ENCODE measurements at places on chromosomes 1 and 21. TPM values are rescaled to one million over a fixed set of nuclear protein-coding genes. Genes with fewer than 3 reads are reported as not detected.

Gene POLR3GL
- 15.2 TPM for polyA plus RNA-seq

Gene DCST1
- polyA plus RNA-seq = not detected

Gene MAP1LC3C
- polyA plus RNA-seq = 5.7 TPM

Gene KPRP
- polyA plus RNA-seq = not detected

Gene METTL18
- 3.9 TPM for polyA plus RNA-seq

Gene SMYD2
- 23.1 TPM for polyA plus RNA-seq

Gene KCNJ10
- not detected for polyA plus RNA-seq

Gene CLDN17
- not detected for polyA plus RNA-seq

Gene TDRD5
- 0.31 TPM for polyA plus RNA-seq

Gene SLAMF6
- polyA plus RNA-seq = 0.73 TPM

Gene OR2T29
- not detected for polyA plus RNA-seq

Gene CHIT1
- polyA plus RNA-seq = 0.12 TPM

Gene SH3BGR
- polyA plus RNA-seq = 3.5 TPM

Gene CNTN2
- 0.10 TPM for polyA plus RNA-seq

Gene LYPLAL1
- 10.1 TPM for polyA plus RNA-seq

Gene B3GALT2
- polyA plus RNA-seq = 0.13 TPM

Gene AIM2
- 0.90 TPM for polyA plus RNA-seq

Gene EPRS1
- 31.0 TPM for polyA plus RNA-seq

Gene TBX19
- polyA plus RNA-seq = 0.98 TPM

Gene CDC20
- polyA plus RNA-seq = 0.55 TPM

Gene AADACL4
- polyA plus RNA-seq = not detected

Gene NGF
- 0.66 TPM for polyA plus RNA-seq

Gene MPL
- not detected for polyA plus RNA-seq

Gene MCOLN3
- 1.5 TPM for polyA plus RNA-seq

Gene BCAN
- 0.07 TPM for polyA plus RNA-seq

Gene FCRL4
- polyA plus RNA-seq = not detected

Gene FNBP1L
- 13.6 TPM for polyA plus RNA-seq

Gene ZNF678
- polyA plus RNA-seq = 1.9 TPM

Gene EFNA1
- polyA plus RNA-seq = 30.3 TPM

Gene FCRLA
- polyA plus RNA-seq = not detected
